Activated CD4-positive, alpha-beta T cell treated with anti-CD3 and anti-CD28 coated beads for 4 hours (primary cell): ENCODE measurements at places on chromosomes 2 and 18.

GRCh38 chr2:1488851-1489250 is 75.6 kb downstream of the TPO start:
- DNase-seq = no peak

- DNase-seq = no peak
Measured at GRCh38 chr2:75326645-75327044, 127.3 kb upstream of the TACR1 start.

- DNase-seq = peak; percentile 70
Measured at GRCh38 chr2:74919827-74920226, 38.6 kb upstream of the POLE4 start.

GRCh38 chr2:74399785-74400184 is 19.7 kb upstream of the DCTN1 start:
- DNase-seq = no peak

- no peak for DNase-seq
Measured at GRCh38 chr2:127149384-127149783, 42.4 kb upstream of the BIN1 start.

GRCh38 chr2:234257859-234258561 is 207.5 kb downstream of the SPP2 start:
- DNase-seq = peak; percentile 18

- no peak for DNase-seq
Measured at GRCh38 chr18:2715990-2716389, 60.5 kb downstream of the SMCHD1 start.
